ENCODE measurements at places on chromosomes 5 and 9.
A peak's percentile ranks its signal among the peaks of the same experiment; 100 is the strongest.

DNA sequence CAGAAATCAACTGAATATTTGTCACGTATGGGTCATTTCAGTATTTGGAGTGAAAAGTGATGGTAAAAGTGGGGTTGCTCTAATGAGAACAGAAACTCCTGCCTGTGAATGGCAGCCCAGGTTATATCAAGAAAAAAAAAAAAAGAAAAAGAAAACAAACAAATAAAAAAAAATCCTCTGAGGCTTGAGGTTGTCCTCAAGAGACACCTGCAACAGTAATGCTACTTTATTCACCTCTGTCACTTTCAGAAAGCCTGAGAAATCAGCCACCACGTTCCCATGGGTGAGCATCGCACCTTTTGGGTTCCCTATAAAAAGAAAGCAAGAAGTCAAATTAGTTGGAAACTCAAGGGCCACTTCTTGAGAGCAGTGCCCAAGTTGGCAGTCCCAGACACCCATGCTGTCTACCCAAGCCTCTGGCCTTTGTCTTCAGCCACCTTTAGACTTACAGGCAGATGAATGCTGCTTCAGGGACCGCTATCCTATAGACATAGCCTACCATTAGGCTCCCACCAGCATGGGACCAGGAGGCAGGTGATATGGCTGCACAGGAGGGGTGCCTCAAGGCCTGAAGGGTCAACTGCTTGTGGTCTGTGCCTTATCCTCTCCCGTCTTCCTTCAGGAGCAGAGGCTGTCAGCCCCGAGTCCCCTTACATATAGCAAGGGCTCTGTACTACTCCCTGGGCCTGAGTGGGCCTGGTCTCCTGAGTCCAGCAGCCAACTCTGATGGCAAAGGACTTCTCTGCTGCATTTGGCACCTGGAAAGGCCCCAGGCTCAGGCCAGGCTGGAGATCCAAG is 31.1 kb upstream of the MEIKIN start:
- DNase-seq, result no peak

DNA sequence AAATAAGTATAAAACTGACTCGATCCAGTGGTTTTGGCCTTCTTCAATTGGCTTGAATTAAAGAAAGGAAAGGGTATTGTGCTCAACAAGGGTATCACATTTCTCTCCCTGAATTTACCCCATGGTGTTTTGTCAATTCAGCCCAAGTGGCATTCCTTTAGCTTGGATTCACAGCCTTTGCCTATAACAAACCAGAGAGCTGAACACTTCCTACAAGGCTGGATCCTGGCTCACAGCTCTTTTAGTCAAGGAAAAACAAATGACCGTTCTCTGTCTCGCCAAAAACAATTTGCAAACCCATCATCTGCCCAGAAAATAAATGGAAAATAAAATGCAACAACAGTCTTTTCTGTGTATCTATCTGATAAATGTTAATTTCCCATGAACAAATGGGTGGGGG is 5.7 kb downstream of the ZNF366 start:
- DNase-seq, result no peak

GRCh38 chr9:69190863-69191181 is 16.7 kb downstream of the TJP2 start:
- no peak for DNase-seq

GRCh38 chr9:131824155-131824594 is 84.3 kb upstream of the RAPGEF1 start:
- no peak for DNase-seq

- no peak for DNase-seq
These were observed 11.9 kb downstream of the MEGF10 start for GRCh38 chr5:127302509-127302908.

- DNase-seq, result no peak
These were observed 285.7 kb upstream of the TUT7 start for GRCh38 chr9:86639899-86640379.

- no peak for DNase-seq
These were observed 52.0 kb upstream of the KCNIP1 start for GRCh38 chr5:170451747-170452365.

DNA sequence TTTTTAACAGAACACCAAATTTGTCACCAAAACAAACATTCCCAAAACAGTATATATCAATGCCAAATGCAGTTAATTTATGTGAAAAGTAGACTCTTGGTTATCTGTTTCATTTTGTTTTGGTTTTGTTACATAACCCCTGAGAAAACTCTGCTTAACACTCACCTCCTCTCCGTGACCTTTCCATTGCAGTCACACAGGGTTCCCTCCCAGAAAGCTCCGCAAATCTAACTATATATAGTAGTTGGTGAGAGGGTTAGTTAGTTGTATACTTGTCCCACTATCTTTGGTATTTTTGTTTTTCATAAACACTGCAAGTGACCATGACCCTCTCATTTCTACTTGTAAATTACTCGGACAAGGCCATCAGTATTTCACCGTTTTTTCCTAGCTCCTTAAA is 25.5 kb downstream of the NFIB start:
- no peak for DNase-seq

GRCh38 chr5:64923151-64923685 is 154.5 kb downstream of the CWC27 start:
- no peak for DNase-seq

DNA sequence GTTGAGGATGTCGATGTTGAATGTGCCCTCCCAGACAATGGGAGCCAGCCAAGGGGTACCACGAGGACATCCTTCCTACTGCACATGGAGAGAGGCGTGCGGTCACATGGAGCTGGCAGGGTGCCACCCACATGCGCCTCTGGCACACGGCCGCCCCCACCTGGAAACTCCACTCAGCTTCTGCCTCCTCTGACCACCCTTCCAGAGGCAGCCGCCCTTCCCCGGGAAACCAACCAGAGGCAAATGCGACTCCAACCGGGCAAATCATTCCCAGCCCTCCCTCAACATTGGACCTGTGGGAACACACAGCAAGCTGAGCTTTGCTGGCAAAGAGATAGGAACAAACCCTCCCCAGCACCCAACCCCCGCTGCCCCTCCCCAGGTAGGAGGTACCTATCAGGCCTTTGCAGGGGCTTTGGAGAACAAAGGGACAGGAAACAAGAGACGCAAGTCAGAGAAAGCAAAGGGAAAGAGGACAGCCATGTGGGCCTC is 17.5 kb downstream of the ABO start:
- DNase-seq, result peak; percentile 57

DNA sequence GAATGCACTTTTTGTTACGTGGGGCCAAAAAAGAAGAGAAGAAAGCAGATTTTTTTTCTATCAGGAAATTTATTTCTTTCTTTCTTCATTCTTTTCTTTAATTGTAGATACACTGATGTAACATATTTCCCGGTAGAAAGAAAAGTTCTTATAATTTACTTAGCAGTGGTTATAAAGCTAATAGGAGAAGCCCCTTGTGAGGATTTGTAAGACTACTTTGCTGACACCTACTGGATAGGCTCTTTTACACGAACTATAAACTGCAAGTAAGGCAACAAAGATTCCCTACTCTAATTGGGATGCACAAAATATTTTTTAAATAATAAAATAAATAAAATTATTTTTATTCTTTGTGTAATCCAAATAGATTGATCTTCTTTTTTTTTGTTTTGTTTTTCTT is 284.4 kb downstream of the DNAH5 start:
- DNase-seq, result no peak

GRCh38 chr9:114574438-114574837 is 13.1 kb upstream of the ATP6V1G1 start:
- DNase-seq, result no peak

DNA sequence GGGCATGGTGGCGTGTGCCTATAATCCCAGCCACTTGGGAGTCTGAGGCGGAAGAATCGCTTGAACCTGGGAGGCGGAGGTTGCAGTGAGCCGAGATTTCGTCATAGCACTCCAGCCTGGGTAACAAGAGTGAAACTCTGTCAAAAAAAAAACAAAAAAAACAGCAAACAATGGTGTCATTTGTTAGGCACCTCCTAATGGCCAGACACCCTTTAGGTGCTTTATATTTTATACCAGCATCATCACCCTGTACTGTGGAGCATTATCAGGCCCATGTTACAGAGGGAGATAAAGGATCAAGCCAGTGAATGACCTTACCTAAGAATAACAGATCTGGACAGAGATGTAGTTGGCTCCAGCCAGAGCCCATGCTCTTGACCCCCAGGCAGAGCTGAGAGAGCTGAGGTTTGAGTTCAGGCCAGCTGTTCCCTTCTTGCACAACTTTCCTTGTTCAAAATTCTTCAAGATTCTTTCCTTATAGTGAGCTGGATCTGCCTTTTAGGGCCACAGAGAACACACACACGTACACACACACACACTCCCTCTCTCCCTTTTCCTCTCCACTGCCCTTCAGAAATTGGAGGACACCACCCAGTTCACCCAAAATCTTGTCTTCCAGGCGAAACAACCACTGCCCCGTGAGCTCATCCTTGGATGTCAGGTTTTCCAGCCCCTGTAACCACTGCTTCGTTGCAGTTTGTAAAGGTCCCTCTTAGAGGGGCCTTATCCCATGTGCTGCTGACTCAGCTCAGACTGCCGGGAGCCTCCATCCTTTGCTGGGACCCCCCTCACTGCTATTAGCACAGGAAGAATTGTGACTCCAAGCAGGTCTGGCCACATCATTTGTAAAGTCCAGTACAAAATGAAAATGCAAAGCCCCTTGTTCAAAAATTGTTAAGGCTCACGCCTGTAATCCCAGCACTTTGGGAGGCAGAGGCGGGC is 10.4 kb upstream of the PTGES start:
- DNase-seq, result peak; percentile 28
